HFFc6 (cell line): ENCODE measurements at places on chromosomes 3 and 15. TPM values are rescaled to one million over a fixed set of nuclear protein-coding genes. Genes with fewer than 3 reads are reported as not detected.

DNA sequence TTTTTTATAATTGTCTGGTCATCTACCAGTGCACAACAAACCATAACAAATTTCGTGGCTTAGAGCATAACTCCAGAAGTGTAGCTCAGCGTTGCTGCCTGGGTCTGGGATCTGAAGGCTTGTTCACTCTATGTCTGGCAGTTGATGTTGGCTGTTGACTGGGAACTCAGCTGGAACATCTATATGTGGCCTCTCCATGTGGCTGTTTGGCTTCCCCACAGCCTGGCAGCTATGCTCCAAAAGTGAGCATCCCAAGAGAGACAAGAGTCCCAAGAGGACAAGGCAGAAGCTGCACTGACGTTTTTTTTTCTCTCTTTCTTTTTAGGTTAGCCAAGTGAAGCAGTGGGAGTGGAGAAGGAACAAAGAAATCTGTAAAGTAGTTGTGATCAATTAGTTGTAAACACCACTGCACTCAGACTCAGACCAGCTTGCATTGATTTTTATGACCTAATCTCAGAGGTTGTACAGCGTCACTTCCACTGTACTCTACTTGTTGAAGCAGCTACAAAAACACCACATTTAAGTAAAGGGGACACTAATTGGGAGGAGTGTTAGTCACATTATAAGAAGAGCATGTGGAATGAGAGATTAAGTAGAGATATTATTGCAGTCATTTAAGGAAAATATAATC, 2.5 kb upstream of the GPR176 start:
- peaks cover 54% of the 10 kb centered on the region for H3K4me1 ChIP-seq
- H3K36me3 ChIP-seq: peaks cover 16% of the 10 kb centered on the region
- DNase-seq: peak; percentile 39
- H3K27me3 ChIP-seq: peaks cover 2% of the 10 kb centered on the region; the same call in 1 of the 2 replicates
- peak overlapping the region; percentile 80 for H3K27ac ChIP-seq
- H3K4me3 ChIP-seq: peak overlapping the region; percentile 36

DNA sequence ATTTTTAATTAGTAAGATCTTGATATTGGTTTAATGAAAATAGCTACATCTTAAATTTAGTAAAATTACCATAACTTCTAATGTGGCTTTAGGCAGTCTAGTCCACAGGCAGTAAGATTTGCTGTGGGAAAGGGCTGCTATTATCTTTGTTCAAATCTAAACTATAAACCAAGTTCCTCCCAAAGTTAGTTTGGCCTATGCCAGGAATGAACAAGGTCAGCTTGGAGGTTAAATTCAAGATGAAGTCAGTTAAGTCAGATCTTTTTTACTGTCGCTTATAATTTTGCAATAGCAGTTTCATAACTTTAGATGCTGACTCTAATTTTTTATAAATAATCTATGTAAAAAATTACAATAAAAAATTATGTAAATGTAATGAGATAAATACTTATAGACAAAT, 1016.9 kb upstream of the ALCAM start:
- no peaks in the 10 kb centered on the region for H3K36me3 ChIP-seq
- H3K4me1 ChIP-seq: peaks cover 9% of the 10 kb centered on the region; the same call in 1 of the 2 replicates
- no peak for DNase-seq
- no peak overlapping the region for H3K4me3 ChIP-seq
- no peak overlapping the region for H3K27ac ChIP-seq

DNA sequence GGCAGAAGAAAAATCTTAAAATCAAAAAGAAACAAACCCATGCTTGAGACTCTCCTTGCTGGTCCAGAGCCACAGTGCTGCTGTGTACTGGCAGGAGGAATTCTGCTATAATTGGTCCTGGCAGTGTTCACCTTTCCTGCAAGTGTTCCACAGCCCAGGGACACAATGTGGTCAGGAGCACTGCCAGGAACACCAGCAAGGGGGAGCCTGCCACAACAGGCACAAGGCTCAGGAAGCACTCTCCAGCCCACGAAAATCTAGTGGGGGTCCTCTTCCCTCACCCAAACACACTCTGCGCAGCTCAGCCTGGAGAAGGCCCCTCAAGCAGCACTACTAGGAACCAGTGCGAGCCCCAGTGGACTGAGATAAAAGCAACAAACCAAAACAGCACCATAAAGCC, 92.9 kb downstream of the UBE3A start:
- no peak overlapping the region for H3K4me3 ChIP-seq
- H3K27me3 ChIP-seq: no peaks in the 10 kb centered on the region; the same call in 1 of the 2 replicates
- peaks cover 54% of the 10 kb centered on the region for H3K36me3 ChIP-seq
- H3K27ac ChIP-seq: no peak overlapping the region
- H3K4me1 ChIP-seq: peaks cover 14% of the 10 kb centered on the region; the same call in 1 of the 2 replicates
- DNase-seq: no peak

DNA sequence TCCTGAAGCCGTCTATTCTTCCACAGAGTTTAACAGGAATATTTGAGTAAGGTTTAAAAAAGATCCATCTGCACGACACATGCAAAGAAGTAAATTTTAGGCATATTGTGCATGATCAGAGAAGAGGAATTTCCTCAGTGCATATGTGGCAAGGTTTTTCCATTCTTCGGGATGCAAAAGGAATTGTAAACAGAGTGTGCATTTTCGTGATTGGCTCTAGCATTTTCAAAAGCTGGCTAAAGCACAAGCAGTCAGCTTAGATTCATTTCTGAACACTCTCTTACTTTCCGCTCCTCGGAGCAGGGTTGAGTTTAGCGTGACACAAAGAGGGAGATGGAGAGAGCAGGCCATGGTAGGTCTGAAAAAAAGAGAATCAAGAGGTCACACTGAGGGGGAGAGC, 128.2 kb downstream of the ADAMTS9 start:
- DNase-seq: no peak
- no peaks in the 10 kb centered on the region for H3K36me3 ChIP-seq
- no peak overlapping the region for H3K4me3 ChIP-seq
- peaks cover 21% of the 10 kb centered on the region for H3K27me3 ChIP-seq
- no peak overlapping the region for H3K27ac ChIP-seq

- H3K4me1 ChIP-seq: peaks cover 34% of the 10 kb centered on the region
- peak overlapping the region; percentile 22 for H3K27ac ChIP-seq
- no peak for DNase-seq
- no peak overlapping the region for H3K4me3 ChIP-seq
- 0 out of 2 replicates have a peak, but pooled peaks cover 5% of the 10 kb centered on the region for H3K36me3 ChIP-seq
- peaks cover 1% of the 10 kb centered on the region; the same call in 1 of the 2 replicates for H3K27me3 ChIP-seq
Measured at GRCh38 chr15:81502439-81502838, 128.4 kb upstream of the TMC3 start.

GRCh38 chr3:22101811-22102210, 350.8 kb upstream of the ZNF385D start:
- H3K4me1 ChIP-seq: no peaks in the 10 kb centered on the region
- H3K4me3 ChIP-seq: no peak overlapping the region
- no peak for DNase-seq
- no peaks in the 10 kb centered on the region for H3K36me3 ChIP-seq
- no peaks in the 10 kb centered on the region; the same call in 1 of the 2 replicates for H3K27me3 ChIP-seq

GRCh38 chr3:100590840-100591147, 18.6 kb upstream of the ADGRG7 start:
- H3K4me3 ChIP-seq: no peak overlapping the region
- H3K27ac ChIP-seq: no peak overlapping the region
- no peak for DNase-seq
- H3K4me1 ChIP-seq: peaks cover 8% of the 10 kb centered on the region
- H3K27me3 ChIP-seq: peaks cover 3% of the 10 kb centered on the region; the same call in 1 of the 2 replicates

- H3K27ac ChIP-seq: no peak overlapping the region
- H3K27me3 ChIP-seq: peaks cover 11% of the 10 kb centered on the region
- H3K36me3 ChIP-seq: no peaks in the 10 kb centered on the region
- no peak overlapping the region for H3K4me3 ChIP-seq
- DNase-seq: no peak
Measured at GRCh38 chr15:72836676-72837330, 53.2 kb upstream of the ADPGK start.

- H3K4me1 ChIP-seq: no peaks in the 10 kb centered on the region
- no peak for DNase-seq
- H3K27me3 ChIP-seq: peaks cover 14% of the 10 kb centered on the region
- H3K27ac ChIP-seq: no peak overlapping the region
- no peak overlapping the region for H3K4me3 ChIP-seq
Measured at GRCh38 chr3:53547327-53547726, 52.9 kb downstream of the CACNA1D start.

DNA sequence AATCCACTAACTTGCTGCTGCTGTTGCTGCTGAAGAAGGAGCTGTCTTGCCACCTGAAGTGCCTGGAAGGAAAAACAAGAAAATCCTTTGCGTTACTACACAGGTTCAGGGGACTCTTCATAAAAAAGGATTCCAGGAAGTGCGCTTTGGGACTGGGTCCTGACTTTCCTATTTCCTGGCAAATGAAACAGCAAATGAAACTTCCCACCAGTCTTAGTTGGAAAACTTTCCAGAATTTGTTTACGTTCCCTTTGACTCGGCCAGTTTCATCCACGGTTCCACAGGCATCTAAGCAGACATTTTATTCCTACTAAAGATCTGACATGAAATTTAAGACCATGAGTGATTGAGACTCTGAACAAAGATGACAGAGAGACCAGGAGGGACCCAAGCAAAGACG, 471.0 kb downstream of the FOXP1 start:
- H3K4me1 ChIP-seq: peaks cover 74% of the 10 kb centered on the region
- H3K27ac ChIP-seq: peak overlapping the region; percentile 89

DNA sequence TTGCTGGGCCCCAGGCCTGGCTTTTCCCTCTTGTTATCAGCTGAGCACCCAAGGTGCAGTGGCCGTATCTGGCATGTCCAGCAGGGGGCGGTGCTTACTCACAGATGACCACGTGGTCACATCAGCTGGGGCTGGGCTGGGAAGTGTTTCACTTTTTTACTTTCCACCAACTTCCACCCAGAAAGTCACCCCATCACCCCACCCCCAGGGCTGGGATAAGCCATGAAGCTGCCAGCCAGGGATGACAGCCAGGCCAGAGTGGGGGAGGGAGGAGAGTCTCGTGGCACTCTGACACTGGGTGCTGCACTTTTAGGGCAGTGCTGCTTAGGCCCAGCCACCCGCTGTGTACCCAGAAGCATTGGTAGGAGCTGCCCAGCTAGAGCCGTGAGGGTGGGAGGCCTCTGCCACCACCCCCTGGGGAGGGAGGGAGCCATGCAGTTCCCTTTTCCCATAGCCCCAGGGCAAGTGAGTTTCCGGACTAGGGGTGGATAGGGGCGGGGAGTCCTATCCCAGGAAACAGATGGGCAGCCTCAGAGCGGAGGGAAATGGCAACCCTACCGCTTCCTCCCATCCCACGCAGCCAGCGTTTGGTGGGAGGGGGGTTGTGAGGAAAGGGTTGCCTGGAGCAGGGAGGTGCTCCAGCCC, 6.1 kb downstream of the PPCDC start:
- H3K36me3 ChIP-seq: no peaks in the 10 kb centered on the region
- peak overlapping the region; percentile 84 for H3K4me3 ChIP-seq
- H3K27ac ChIP-seq: peak overlapping the region; percentile 93
- DNase-seq: peak; percentile 84

- no peak for DNase-seq
- H3K4me3 ChIP-seq: no peak overlapping the region
- peaks cover 5% of the 10 kb centered on the region; the same call in 1 of the 2 replicates for H3K4me1 ChIP-seq
Measured at GRCh38 chr3:4336850-4337546, 33.8 kb downstream of the SETMAR start.

DNA sequence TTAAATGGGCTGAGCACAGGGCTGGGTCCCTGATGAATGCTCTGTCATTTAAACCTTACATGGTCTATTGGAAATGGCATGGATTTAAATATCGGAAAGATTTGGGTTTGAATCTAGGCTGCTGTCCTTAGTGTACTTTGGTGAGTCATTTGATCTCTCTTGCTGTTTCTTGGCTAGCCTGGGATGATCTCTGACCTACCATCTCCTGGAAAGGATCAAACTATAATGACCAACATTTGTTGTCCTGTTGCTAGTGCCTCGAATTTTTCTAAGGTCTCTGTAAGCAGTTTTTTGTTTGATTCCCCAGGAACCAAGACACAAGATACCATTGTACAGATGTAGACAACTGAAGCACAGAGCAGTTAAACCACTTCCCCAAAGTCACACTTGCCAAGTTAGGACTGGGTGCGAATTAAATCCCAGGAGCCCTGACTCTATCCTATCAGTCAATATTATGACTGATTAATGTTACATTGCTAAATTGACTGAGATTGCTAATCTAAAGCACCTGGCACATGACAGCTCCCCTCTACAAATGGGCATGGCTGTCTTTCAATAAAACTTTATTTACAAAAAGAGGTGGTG, 244.9 kb upstream of the MCTP2 start:
- H3K27ac ChIP-seq: no peak overlapping the region
- H3K4me1 ChIP-seq: no peaks in the 10 kb centered on the region
- no peaks in the 10 kb centered on the region for H3K36me3 ChIP-seq
- peaks cover 11% of the 10 kb centered on the region; the same call in 1 of the 2 replicates for H3K27me3 ChIP-seq

DNA sequence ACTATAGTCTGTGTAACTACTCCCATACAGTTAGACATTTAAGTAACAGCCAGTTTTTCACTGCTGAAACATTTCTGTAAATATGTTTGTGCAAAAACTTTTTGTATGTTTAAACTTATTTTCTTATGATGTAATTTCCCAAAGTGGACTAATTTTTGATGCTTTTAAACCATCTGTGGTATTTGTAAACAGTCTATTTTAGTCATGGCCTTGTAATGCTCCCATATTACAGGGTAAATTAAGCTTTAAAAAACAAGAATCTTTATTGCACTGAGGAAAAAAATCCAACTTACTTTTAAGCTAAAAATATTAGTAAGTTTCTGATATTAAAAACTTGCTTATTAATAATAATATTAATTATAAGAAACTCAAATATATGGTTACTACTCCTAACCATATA, 13.5 kb downstream of the CCDC14 start:
- H3K27ac ChIP-seq: no peak overlapping the region
- no peak overlapping the region for H3K4me3 ChIP-seq

- H3K4me1 ChIP-seq: peaks cover 20% of the 10 kb centered on the region
- peak overlapping the region; percentile 89 for H3K27ac ChIP-seq
- no peak overlapping the region for H3K4me3 ChIP-seq
- no peaks in the 10 kb centered on the region for H3K36me3 ChIP-seq
Measured at GRCh38 chr3:195257454-195258448, 13.2 kb downstream of the XXYLT1 start.

SPESP1 gene
- total RNA-seq: 0.93 to 7.7 TPM (median 2.0 TPM) in 3 replicates

EFCC1 gene
- not detected in 3 replicates for total RNA-seq

SNX22 gene
- 0.11 and 0.13 TPM in 2 replicates for total RNA-seq

GABRR3 gene
- not detected in 2 replicates for total RNA-seq

ITGA11 gene
- total RNA-seq: 1.2 and 1.8 TPM in 2 replicates

SLC28A2 gene
- total RNA-seq: not detected in 3 replicates

ZNF385D gene
- 4.4 to 9.4 TPM (median 5.9 TPM) in 3 replicates for total RNA-seq
